Neural crest cell (in vitro differentiated cells): ENCODE measurements at places on chromosomes 3 and 15.

GRCh38 chr3:196236223-196236622 lies 19.9 kb downstream of the SLC51A start:
- no peak for DNase-seq

DNA sequence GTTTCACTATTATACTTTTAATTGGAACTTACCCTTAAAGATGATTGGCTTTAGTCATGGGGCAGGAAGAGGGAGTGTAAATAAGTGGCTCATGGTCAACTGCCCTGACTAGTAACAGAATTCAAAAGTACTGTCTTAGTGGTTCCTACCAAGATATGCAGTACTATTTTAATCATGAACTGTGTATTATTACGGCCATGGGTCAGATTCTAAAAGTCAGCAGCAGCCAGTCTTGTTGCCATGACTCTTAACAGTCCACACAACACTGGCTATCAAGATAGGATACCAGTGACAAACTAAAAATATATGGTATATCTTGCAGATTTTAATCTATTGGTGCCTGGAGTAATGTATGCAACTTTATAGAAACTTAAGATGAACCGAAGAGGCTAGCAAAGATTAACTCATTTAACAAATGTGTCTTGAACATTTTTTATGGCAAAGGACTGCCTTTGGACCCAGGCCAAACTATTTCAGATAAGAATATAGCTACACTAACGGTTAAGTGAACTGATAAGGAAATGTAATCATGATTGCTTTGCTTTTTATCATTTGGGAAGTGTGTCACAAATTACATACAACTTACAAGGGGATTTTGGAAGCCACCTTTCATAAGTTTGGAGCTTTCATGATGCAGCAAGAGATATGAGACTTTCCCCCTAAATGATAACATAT lies 163.7 kb downstream of the TCF12 start:
- DNase-seq = no peak

GRCh38 chr15:90209591-90209990 lies 8.5 kb downstream of the SEMA4B start:
- DNase-seq = no peak

DNA sequence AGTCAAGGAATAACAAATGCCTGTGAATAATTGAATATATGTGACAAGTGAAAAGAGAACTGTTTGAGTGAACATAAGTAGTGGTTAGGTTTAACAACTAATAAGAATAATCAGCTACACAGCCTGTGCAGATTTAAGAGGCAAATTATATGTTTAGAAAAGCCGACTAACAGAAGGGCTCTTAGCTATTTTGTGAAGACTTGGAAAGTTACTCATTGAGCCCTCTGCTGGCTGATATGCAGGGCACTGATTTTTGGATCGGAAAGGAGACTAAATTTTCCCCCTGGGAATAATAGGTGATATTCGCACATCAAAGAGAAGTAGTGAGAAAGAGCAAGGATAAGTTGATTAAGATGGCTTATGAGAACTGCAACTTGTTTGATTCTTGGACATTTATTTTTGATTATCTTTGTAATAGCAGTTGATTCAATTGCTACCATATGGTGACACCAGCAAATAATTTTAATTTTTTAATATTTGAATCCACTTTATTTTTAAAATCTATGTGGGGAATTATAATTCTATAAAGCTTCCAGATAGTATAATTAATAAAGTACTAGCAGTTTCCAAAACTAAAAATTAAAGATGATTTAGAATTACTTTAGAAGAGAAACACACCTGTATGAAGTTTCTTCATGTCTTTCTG lies 156.2 kb downstream of the NLGN1 start:
- DNase-seq = peak; percentile 14

DNA sequence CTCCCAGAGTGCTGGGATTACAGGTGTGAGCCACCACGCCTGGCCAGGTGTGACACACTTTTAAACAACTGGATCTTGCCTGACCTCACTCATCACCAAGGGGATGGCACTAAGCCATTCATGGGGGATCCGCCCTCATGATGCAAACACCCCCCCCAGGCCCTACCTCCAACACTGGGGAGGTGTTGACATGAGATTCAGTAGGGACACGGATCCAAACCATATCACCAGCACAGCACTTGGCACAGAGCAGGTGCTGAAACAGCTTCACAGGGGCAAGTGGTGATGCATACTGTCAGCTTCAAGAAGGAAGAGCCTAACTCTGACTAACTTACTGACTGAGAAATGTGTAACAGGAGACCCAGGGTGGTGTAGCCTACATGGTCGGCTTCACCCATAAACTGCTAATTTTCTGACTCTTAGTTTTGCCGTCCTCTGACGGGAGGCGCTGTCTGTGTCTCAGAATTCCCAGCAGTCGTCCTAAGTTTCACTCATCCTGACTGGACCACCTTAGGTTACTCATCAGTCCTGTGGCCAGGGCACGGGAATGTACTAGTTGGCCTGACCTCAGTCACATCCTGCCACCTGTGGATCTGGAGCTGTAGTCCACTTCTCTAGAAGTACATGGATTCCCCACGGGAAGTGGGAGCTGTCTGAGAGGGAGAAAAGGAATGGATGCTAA lies 81.9 kb upstream of the PLXNA1 start:
- no peak for DNase-seq

GRCh38 chr15:60972301-60972700 lies 256.8 kb downstream of the RORA start:
- DNase-seq = no peak

DNA sequence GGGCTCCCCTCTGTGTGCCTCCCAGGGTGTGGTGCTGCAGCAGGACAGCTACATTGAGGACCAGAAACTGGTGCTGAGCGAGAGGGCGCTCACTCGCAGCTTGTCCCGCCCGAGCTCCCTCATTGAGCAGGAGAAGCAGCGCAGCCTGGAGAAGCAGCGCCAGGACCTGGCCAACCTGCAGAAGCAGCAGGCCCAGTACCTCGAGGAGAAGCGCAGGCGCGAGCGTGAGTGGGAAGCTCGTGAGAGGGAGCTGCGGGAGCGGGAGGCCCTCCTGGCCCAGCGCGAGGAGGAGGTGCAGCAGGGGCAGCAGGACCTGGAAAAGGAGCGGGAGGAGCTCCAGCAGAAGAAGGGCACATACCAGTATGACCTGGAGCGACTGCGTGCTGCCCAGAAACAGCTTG lies 53.7 kb downstream of the KLHL25 start:
- no peak for DNase-seq

DNA sequence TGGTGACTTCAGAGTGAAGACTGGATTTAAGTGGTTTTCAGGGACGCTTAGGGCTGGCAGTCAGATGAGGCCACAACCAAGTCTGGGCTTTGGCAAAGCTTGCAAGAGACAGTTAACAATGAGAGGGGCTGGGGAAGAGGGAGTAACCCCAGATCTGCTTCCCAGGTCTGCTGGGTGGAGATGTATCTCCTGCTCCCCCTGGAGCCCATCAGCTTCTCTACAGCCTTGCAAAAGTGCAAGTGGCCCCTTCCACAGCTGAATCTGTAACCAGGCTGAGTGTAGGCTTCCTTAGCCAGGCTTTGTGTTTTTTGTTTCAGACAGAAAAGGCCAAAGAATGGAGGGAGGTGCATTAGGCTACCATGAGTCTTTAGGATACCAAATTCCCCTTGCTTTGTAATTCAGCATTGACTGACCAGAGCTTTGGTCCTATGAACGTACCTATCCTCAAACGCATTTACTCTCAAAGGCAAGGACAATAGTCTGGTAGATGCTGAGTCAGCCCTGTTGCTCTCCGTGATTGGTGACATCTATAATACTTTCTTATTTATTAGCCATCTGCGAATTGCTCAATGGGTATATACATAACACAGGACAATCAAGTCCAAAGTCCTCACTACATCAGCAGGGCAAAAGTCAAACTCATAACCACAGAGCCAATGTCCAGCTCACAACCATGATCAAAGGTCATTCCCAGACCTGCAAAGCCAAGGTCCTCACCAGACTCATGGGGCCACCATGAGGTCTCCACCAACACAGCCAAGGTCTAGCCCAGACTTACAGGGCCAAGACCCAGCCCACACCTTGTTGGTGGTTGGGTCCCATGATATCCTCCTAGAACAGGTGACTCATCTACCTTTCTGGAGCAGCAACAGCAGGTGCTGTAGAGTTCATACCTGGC lies 17.1 kb downstream of the CCDC13 start:
- DNase-seq = no peak

DNA sequence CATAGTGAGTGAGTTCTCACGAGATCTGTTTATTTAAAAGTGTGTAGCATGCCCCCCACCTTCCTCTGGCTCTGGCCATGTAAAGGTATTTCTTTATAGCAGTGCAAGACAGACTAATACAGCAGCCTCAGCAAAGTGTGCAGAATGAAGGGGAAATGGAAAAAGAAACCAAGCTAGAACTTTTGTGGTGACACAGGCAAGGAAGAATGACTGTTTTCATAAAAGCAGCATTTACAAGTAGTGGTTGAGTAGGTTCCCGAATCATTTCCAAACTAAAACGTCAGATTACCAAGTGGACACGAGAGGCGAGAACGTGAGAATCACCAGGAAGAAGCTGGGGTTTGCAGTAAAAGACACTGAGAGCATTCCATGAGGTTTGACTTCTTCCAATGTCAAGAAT lies 100.2 kb upstream of the AKAP13 start:
- DNase-seq = no peak

GRCh38 chr15:38255690-38256089 lies 3.1 kb downstream of the SPRED1 start:
- no peak for DNase-seq

- DNase-seq = no peak
Observed at GRCh38 chr15:101528108-101528916, 38.8 kb upstream of the PCSK6 start.

DNA sequence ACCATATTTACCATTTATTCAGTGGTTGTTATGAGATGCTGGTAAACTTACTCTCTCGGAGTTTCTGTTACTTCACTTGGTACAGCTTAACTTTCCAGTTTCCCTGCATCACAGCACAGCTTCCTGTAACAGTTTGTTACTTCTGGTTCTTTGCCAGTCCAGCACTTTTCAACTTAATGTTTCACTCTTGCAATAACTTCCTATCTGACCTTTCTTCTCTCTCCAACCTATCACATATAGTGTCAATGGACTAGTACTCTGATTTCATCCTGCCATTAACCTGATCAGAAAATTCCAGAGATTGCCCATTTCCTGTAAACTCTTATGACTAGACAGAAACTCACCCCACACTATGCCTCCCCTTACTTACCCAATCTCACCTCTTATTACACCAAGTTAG lies 3.9 kb upstream of the ATP11B start:
- DNase-seq = no peak

- DNase-seq = no peak
Observed at GRCh38 chr3:195699860-195700259, 20.9 kb upstream of the MUC20 start.

DNA sequence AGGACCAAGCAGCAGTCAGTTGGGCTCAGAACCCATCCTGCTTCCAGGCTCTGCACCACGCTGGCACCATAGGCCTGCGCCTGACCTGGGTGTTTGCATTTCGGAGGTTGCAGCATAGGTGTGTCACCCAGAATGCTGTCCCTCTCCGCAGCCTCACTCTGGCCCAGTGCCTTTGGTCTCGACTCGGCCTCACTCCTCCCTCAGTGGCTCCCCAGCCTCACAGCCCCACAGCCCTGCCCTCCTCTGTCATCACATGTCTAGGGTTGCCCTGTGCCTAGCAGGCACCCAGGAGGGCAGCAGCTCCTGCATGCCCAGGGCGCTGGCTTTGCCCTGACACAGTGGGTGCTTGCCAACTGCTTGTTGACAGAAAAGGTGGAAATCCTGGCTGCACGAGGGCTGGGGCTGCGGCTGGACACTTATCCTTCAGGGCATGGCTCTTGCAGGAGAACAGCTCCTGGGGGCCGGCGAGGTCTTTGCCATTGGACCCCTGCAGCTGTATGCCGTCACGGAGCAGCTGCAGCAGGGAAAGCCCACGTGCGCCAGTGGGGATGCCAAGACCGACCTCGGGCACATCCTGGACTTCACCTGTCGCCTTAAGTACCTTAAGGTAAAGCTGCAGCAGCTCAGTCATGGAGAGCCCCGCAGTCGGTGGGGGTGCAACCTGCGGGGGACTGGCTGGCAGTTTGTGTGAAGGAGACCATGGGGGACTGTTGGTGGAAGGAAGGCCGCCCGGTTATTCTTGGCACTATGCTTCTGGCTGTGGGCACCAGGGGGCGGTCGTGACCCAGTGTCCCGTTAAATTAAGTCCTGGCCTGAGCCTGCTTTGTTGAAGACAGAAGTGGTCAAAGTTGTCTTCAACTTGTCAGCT lies 16.2 kb downstream of the NISCH start:
- peak; percentile 52 for DNase-seq

- no peak for DNase-seq
Observed at GRCh38 chr3:32297366-32297765, 58.9 kb downstream of the CMTM8 start.

GRCh38 chr3:550471-550870 lies 353.9 kb downstream of the CHL1 start:
- DNase-seq = no peak

DNA sequence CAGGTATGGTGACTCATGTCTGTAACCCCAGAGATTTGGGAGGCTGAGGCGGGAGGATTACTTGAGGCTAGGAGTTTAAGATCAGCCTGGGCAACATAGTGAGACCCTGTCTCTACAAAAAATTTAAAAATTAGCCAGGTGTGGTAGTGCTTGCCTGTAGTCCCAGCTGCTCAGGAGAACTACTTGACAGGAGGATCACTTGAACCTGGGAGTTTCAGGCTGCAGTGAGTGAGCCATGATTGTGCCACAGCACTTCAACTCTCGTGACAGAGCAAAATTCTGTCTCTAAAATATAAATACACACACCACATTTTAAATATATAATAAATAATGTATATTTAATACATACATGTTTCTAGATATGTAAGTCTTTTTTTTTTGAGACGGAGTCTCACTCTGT lies 53.5 kb upstream of the TEX264 start:
- DNase-seq = no peak

GRCh38 chr15:69417581-69417980 lies 3.4 kb downstream of the KIF23 start:
- DNase-seq = no peak

DNA sequence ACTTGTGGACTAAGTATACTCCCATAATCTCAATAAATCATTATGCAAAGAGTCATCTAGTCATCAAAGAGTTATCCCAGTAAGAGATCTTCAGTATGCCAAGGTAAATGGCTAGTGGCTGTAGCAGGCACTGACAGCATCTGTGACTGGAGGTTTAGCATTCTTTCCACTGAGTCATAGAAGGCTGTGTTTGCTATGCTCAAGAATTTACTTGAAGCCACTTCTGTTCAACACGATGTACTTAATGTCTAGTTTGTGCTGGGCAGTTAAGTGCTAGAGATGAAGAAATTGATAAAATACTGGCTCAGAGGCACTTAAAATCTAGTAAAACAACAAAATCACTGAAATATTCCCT lies 13.0 kb downstream of the ZBED2 start:
- DNase-seq = no peak

- no peak for DNase-seq
Observed at GRCh38 chr3:71135373-71136088, 448.0 kb downstream of the FOXP1 start.

DNA sequence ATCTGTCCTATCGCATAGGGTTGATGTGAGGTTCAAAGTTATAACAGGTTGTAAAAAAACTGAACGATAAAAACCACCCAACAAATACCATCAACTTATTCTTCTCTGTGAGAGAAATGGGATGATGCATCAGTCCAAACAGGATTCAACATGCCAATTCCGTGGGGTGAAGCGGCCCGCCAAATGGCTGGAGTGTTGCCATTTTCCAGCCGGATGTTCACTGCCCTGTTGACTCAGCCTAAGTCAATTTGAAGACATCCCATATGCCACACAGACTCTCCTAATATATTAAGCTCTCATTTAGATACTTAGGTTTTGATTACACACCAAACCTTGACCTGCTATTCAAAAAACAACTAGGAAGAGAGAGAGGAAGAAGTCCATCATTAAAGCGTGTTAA lies 311.1 kb downstream of the VPS13C start:
- DNase-seq = no peak

GRCh38 chr3:39388741-39389248 lies 5.6 kb downstream of the SLC25A38 start:
- no peak for DNase-seq
